H4 (cell line): ENCODE measurements at places on chromosomes 5 and 9. TPM values are rescaled to one million over a fixed set of nuclear protein-coding genes. Genes with fewer than 3 reads are reported as not detected.

- no peak for DNase-seq
Measured at GRCh38 chr5:73564675-73565074, 764 bp downstream of the ANKRA2 start.

GRCh38 chr9:117461386-117461785 is 46.5 kb upstream of the ASTN2 start:
- DNase-seq: no peak

- no peak for DNase-seq
Measured at GRCh38 chr9:715300-715699, 126.2 kb upstream of the DMRT1 start.

DNA sequence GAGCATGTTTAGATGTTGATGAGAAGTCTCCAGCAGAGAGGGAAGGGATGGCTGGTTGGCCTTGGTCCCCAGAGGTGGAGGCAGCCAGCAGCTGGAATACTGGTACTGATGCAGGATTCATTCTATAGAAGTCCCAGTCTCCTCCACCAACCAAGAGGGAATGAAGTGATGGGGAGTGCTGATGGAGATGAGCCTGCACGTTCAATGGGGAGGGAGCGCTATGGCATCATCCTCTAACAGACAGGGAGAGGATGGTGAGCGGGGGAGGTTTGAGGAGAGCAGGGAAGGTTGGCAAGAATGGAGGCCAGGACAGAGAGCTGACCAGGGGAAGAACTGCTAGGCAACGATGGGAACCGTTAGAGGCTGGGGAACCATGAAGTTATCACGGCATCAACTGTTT is 159.8 kb upstream of the MVB12B start:
- no peak for DNase-seq

The PTGR1 gene
- 452 and 554 TPM in 2 replicates for total RNA-seq

The NSA2 gene
- total RNA-seq: 108 and 128 TPM in 2 replicates
